Hematopoietic multipotent progenitor cell treated with erythropoietin and hydrocortisone succinate and interleukin-3 and kit ligand, for 6 days (in vitro differentiated cells): ENCODE measurements at places on chromosomes 7 and 10.

DNA sequence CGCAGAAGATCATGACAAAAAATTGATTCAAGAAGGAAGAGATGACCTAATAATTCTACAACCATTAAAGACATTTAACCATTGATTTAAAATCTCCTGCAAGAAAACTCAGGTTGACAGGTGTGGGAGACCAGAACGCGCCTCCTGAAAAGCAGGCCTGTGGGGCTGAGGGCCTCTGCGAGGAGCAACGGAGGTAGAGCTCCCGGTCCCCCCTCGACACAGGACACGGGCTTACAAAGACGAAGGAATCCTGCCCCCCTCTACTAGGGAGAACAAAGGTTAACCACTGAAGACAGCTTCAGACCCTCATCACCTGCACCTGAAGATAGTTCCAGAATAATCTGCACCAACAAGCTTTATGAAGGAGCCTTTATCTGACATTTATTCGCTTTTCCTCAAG lies 55.9 kb upstream of the INPP5A start:
- no peak for DNase-seq

GRCh38 chr10:74034301-74034700 lies 36.4 kb downstream of the VCL start:
- DNase-seq = no peak

GRCh38 chr10:20822825-20823224 lies 74.3 kb downstream of the NEBL start:
- DNase-seq = no peak

DNA sequence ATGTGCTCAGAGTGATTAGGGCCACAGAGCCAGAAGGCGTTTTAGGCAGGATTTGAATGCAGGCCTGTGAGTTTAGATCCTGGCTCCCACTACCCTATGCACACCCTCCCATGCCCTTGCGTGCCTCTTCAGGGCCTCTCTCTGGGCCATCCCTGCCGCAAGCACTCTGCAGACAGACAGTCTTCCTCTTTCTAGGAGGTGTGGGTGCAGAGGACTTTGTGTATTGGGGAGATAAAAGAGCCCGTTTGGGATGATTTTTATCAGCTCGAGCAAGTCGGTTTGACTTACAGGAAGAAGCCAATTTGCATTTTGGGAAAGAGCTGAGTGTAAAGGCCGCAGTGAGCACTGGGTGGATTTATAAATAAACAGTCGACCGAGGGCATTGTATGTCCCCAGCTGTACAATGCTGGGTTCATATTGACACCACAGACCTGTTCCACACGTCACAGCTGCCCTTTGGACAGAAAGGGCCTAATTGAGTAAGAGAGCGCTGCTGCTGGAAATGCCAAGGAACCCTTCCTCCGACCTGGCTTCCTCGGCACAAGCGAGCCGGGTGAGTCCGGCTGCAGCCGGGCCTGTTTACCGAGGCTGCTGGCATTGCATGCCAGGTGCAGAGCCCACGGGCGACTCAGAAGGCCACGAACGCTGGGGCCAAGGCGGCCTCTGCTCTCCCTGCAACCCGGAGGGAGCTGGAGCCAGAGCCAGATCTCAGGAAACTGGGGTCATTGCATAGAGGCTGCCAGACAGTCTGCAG lies 25.1 kb downstream of the ZMIZ1 start:
- peak; percentile 97 for DNase-seq

GRCh38 chr10:52198540-52198939 lies 115.5 kb upstream of the DKK1 start:
- peak; percentile 23 for DNase-seq

- DNase-seq = no peak
These were observed 14.4 kb downstream of the VIPR2 start for GRCh38 chr7:159130199-159130775.

DNA sequence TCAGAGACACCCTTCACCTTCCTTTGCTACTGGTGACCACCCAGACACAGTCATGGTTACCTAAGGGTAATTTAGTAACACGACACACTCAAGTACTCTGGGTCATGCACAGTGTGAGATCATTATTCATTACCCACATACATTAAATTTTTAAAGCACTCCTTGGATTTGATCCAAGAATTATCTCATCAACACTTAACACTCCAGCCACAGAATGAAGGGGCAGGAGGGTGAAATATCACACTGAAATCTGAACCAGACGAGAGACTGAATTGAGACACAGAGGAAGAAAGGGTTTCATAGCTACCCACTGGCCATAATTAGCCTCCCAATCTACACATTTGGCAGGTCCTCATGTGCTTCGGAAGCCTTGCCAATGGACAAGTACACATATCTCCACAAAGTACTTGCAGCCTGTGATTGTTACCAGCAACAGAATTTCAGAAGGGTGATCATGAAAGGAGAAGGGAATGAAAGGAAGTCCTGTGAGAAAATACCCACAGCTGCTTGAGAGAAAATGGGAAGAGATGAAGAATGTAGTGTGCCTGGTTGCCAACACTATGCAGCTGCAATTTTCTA lies 189.3 kb downstream of the POLR1F start:
- no peak for DNase-seq

DNA sequence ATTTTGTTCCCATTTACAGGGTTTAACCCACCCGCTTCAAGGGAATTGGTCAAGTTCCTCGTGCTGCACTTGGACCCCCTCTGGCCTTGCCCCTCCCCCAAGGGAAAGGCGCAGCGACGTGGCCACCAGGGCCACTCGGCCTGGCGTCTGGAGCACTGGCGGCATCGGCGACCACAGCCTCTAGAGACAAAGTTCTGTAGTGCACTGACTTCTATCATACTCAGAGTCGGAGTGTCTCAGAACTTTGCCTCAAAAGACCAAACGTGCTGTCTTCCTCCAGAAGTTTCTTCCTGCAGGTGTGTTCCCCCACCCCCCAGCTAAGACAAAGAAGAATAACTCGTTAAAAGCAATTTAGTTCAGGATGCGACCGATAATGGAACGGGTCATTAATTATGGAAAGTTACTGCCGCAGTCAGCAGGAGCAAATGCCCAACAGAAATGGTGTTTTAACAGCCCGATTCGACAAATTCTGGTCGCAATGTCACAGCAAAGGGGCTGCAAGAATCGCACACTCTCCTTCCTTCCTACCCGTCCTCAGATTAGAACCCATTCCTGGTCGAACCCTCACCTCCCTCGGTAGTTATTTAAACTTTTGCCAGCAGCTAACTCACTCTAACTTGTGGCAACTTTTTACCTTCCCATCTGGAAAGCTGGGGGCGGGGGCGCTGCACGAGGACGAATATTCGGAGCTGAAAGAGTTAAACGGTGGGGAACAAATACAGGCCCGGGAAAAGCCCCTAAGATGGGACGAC lies 202.1 kb upstream of the NFE2L3 start:
- DNase-seq = peak; percentile 71

- DNase-seq = no peak
These were observed 649.0 kb upstream of the ANKRD30A start for GRCh38 chr10:36476399-36476798.

DNA sequence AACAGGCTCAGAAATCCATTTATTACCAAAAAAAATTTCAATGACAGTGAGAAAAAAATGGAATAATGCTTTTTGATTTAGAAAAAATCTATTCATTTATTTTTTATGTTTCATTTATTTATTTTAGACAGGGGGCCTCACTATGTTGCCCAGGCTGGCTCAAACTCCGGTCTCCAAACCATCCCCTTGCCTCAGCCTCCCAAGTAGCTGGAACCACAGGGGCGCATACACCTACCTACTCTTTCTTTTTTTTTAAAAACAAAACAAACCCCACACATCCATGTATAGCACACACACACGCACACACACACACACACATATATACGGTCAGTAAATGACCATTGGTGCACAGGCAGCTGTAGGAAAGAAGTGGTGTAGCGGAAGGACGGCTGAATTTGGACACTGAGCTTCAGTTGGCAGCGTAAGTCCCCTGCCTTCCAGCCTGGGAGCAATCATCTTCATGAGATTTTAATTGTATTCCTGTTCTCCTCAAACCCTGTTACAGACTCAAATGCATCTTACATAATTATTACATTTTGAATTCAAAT lies 28.8 kb downstream of the ARL4A start:
- DNase-seq = no peak

- no peak for DNase-seq
These were observed 14.4 kb downstream of the PLEKHS1 start for GRCh38 chr10:113765910-113766309.

- DNase-seq = no peak
These were observed 486 bp upstream of the LHFPL3 start for GRCh38 chr7:104327938-104328295.

GRCh38 chr10:15482156-15482555 lies 111.1 kb upstream of the FAM171A1 start:
- DNase-seq = no peak

- DNase-seq = no peak
These were observed 114.1 kb downstream of the LHFPL3 start for GRCh38 chr7:104442481-104442880.

DNA sequence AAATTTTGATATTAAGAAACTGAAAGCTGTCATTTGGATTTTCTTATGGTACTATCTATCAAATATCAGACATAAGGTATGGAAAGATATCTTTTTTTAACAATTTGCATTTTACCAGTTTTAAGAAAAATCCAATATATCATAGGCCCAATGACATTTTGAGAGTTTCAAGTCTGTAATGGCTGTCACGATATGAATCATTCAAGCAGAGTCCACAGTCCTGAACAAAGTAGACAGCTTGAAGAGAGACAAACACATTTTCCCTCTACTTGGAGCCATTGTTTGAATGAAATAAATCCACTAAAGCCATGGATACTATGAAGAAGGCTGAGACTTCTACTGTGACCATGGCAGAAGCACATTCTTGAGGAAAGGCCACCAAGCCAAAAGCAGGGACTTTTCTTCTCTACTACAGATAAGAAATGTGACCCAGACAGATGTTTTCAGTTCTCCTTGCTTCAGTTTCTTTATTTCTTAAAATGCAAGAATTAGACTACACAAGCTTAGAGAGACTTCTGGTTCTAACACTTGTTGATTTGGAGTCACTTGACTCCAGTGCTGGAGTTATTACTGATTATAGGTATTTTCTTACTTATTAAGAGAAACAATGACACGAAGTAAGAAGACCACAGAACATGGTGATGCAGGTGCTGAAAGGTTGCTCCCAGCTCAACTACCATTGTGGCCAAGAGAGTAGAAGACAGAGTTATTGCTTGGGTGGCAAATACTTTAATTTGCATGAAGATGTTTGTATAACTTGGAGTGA lies 429.1 kb downstream of the KIF20B start:
- DNase-seq = no peak

DNA sequence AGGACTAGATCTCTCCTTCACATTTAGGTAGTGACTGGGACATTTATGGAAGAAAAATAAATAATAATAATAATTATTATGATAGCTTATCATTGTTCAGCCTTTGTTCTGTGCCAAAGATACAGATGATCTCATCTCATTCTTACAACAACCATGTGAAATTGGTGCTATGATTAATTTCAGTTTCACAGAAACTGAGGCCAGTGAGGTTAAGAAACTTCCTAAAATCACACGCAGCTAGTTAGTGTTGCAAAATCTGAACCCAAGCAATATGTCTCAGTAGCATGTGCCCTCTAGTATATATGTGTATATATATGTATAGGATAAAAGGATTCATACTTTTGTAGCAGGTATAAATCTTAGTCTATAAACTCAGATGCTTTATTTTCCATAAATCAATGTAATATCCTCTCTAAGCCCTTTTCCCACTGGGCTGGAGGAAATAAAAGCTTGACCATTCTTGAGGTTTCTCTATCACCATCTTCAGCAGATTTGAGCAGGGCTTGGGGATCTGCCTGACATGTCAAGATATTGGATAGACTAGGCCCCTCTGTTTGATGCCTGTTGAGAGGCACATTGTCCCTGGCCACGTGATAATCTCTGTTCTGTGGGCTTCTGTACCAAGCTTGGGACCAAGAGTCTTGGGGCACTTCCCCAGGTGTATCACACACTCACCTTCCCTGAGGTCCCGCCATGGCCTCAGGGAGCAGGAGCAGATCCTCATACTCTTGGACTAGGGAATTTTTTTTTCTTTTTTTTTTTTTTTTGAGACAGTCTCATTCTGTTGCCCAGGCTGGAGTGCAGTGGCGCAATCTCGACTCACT lies 172.6 kb upstream of the NRP1 start:
- DNase-seq = no peak

GRCh38 chr7:106068986-106069385 lies 43.1 kb downstream of the SYPL1 start:
- DNase-seq = no peak

- DNase-seq = no peak
These were observed 591.5 kb downstream of the DNAJB6 start for GRCh38 chr7:157928171-157928794.

DNA sequence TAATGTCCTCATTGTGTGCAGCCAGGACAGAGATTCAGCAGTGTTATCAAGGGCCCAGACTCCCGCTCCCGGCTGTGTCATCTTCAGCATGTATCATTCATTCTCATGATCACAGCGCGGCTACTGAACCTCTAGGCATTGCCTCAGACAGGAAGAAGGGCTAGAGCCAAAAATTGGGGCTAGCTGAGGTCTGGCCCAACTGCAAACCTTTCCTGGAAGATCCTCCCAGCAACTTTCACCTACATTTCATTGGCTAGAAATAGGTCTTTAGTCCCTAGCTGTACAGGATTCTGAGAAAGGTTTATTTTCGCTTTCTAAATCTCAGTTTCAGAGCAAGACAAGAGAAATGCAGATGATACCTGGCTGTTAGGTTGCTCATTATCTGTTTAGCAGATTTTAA lies 81.9 kb downstream of the CREM start:
- DNase-seq = no peak

DNA sequence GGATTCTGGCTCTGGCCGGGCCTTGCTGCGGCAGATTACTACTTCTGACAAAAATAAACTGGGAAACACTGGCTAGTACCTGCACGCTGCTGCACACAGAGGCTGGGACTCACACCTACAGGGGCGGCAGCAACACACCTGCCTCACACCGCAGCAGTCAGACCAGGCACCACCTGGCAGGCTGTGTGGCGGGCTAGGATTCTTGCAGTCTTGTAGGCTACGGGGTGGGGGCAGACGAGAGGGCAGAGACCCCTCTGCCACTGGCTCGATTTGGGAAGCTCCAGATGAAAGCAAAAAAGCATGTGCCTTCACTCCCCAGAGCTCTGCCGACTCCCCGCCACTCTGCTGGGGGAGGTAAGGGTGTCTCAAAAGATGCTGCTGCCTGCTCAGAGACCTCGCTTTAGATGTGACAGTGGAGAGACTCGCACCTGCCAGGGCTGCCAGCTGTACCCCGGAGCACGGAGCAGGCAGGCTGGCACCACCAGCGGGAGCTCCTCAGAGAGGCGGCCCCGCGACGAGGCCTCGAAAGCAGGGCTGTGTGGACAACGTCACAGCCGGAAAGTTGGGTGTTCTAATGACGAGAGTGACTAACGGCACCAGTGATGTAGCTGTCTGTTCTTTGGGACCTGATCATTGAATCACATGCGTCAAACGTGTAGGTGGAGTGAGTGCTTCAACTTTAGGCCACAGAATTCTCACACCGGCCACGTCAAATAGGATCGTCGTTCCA lies 250.5 kb downstream of the ZMYND11 start:
- no peak for DNase-seq

- no peak for DNase-seq
These were observed 24.2 kb downstream of the LCOR start for GRCh38 chr10:96856317-96856716.

DNA sequence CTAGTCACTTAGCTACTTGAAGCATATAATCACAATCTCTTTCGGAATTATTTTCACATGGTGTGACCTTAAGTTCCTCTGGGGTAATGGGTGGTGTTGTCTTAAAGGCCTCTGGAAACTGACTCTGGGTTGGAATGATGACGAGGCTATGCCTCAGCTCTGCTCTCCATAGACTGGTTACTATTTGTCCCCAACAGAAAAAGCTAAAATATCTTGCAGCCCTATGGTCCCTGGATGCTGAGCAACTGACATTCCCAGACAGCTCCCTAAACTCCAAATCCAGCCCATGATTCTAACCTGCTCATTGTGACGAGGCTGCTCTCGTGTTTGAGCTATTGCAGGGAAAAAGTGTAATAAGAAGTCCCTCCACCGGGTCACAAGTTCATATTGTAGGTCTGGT lies 51.6 kb downstream of the HBP1 start:
- DNase-seq = no peak
